ENCODE measurements at places on chromosomes 7 and 10. TPM values are rescaled to one million over a fixed set of nuclear protein-coding genes. Genes with fewer than 3 reads are reported as not detected.

GRCh38 chr7:75879771-75880184, 944 bp downstream of the RHBDD2 start:
- DNase-seq: no peak
- peaks cover 8% of the 10 kb centered on the region for H3K4me1 ChIP-seq
- no peaks in the 10 kb centered on the region for H3K27me3 ChIP-seq
- H3K36me3 ChIP-seq: peaks cover 3% of the 10 kb centered on the region
- H3K27ac ChIP-seq: peak overlapping the region; percentile 76

DNA sequence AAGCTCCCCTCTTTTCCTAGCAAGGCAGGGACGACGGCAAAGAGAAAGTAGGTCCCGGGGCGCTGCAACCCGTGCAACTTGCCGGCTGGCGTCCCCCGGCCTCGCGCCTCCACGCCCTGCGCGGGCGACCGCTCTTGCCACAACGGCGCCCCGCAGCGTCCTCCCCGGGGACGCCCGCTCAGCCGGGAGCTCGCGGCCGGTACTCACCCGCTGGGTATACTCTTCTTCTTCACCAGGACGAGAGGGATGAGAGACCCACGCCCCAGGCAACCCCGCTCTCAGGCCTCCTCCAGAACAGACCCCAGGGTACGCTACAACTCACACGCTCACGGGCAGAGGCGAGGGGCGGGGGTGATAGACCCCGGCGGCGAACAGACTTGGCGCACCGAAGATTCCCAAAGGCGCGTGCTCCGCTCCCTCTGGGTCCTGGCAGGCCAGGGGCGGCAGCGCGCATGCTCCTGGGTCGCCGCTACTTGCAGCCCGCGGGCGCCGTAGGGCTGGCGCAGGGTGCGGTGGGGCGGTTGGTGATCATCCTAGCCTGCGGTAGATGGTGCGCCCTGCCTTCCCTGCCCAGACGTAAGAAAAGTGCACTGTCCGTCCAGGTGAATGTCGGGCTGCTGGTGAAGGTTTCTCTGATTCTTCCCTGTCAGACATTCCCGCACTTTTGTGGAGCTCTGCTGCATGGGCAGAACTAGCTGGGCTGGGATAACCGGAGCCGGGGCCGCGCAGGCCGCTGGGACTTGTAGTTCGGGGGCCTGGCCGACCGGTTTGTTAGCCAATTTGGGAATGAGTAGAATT, at the start of gene CC2D2B:
TSS of gene CC2D2B (plus strand) at position 520 of the 798 bp plus-strand sequence. CDS start 3,349 bp downstream, outside the sequence.
- H3K4me3 ChIP-seq: peak within 1 kb of the TSS; percentile 89
- no peaks in the 10 kb centered on the region for H3K27me3 ChIP-seq
- H3K27ac ChIP-seq: peak within 1 kb of the TSS; percentile 79
- H3K36me3 ChIP-seq: no peaks in the 10 kb centered on the region
- peaks cover 9% of the 10 kb centered on the region for H3K4me1 ChIP-seq

- no peak for DNase-seq
- peak overlapping the region; percentile 92 for H3K4me3 ChIP-seq
- H3K27me3 ChIP-seq: no peaks in the 10 kb centered on the region
- H3K36me3 ChIP-seq: peaks cover 5% of the 10 kb centered on the region
Observed at GRCh38 chr10:97427571-97428179, 1.7 kb downstream of the PGAM1 start.

- no peak for DNase-seq
- no peaks in the 10 kb centered on the region for H3K27me3 ChIP-seq
- H3K36me3 ChIP-seq: no peaks in the 10 kb centered on the region
- peaks cover 9% of the 10 kb centered on the region for H3K4me1 ChIP-seq
- no peak overlapping the region for H3K4me3 ChIP-seq
Observed at GRCh38 chr7:28698840-28699239, 259.3 kb downstream of the TRIL start.

DNA sequence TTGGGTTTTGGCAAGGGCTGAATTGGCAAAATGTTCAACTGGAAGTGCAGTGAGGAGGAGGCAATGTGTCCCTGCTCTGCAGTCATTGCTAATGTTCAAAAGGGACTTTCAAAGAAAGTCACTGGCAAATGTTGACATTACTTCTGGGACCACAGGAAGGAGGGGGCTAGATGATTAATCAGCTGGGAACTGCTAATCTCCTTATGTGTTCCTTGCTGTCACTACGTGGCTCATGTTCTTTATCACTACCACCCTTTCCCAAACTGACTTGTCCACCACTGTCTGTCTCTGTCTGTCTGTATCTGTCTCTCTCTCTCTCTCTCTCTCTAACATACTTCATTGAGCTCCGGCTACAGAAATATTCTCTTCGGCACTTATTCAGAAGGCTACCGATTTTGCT, 86.9 kb upstream of the MTPN start:
- no peaks in the 10 kb centered on the region for H3K36me3 ChIP-seq
- H3K4me3 ChIP-seq: no peak overlapping the region
- no peak for DNase-seq
- H3K27me3 ChIP-seq: no peaks in the 10 kb centered on the region

DNA sequence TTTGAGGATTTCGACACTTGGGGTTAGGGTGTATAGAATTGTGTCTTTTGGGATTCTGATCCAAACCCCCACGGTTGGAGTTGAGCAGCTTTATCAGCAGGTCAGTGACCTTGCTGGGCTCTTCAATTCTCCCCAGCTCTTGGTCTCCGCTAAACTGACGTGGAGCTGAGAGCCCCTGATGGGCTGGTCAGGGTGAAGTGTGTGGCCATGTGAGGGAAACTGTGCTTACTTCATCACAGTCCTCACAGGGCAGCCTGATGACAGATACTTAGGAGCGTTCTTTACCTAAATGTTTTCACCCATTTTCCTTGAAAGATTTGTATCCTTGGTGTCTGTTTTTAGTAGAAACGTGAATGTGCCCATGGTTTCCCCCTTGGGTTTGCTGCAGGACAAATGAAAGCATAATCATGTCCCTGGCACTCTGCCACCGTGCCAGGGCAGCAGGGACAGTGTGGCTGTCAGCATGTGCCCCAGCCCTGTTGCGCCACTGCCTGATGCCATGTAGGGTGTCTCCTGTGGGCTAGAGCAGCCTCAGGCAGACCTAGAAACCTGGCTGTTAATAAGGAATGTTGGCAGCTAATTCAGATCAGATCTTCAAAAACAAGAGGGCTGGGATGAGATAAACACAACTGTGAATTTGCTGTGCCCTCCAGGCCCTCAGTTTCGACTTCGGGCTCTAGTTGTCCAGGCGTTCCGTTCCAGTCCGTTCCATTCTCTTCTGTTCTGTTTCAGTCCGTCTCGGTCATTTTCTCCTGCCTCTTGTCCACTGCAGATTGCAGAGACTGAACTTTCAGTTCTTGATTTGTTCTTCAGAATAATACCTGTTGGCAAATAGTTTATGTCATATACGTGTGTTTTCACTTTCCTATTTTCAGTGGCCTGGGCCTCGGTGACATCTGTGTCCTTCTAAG, 96.8 kb downstream of the TRRAP start:
- no peaks in the 10 kb centered on the region for H3K27me3 ChIP-seq
- peaks cover 16% of the 10 kb centered on the region for H3K36me3 ChIP-seq
- H3K27ac ChIP-seq: no peak overlapping the region
- no peak for DNase-seq
- no peak overlapping the region for H3K4me3 ChIP-seq
- no peaks in the 10 kb centered on the region for H3K4me1 ChIP-seq

DNA sequence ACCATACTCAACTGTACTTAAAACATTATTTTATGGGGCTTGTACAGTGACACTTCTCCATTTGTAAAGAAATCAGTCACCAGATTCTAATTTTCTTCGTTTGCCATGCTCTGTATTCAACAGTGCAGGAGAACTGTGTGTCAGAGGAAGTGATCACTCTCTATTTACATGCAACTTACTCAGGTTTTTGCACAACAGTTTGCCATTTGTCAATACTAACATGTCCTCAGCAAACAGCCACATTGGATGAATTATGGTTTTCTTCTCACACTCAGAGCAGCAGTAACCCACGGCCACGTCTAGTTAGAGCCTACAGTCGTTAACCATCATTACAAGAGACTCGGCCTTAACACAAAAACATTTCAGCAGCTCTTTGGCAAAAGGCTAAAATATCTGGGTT, 69.2 kb upstream of the SP4 start:
- H3K36me3 ChIP-seq: no peaks in the 10 kb centered on the region
- no peak overlapping the region for H3K27ac ChIP-seq
- H3K4me1 ChIP-seq: peaks cover 38% of the 10 kb centered on the region

DNA sequence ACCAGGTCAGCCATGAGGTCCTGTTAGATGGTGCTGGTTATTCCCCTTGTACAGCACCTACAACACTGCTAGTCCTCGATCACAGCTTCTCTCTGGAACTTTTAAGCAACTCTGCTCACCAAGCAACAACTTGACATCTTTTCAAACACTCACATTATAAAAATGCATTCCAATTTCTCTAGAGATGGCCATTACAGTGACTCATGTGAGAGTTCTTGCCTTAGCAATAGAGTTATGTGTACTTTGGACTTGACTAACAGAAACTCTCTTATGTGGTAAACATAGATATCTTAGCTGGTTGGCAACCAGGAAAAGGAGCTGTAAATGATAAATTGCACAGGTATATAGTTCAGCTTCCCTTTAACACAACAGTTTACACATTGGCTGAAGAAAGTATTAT, 122.2 kb downstream of the PDE1C start:
- DNase-seq: no peak
- H3K27me3 ChIP-seq: no peaks in the 10 kb centered on the region
- no peak overlapping the region for H3K4me3 ChIP-seq
- H3K36me3 ChIP-seq: no peaks in the 10 kb centered on the region

DNA sequence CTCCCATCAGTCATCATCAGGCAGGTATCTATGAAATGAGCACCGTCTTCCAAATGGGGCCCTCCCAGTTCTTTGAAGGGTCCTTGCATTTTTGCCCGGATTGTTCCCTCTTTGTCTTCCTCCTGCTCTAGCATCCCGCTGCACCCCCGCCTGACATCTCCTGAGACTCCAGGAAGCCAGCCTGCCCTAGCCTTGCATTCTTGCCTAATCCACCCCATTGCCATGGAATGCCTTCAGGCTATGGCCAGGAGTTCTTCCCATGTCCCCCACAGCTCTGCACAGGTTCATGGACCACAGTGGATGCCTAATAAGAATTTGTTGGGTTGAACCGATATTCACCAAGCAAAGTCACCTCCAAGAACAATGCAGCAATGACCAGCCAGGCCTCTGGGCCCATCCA, 62.1 kb downstream of the ZMIZ1 start:
- H3K4me1 ChIP-seq: peaks cover 14% of the 10 kb centered on the region
- DNase-seq: no peak
- no peak overlapping the region for H3K27ac ChIP-seq
- H3K27me3 ChIP-seq: no peaks in the 10 kb centered on the region

- no peaks in the 10 kb centered on the region for H3K36me3 ChIP-seq
- H3K4me3 ChIP-seq: no peak overlapping the region
- no peak overlapping the region for H3K27ac ChIP-seq
- no peak for DNase-seq
- H3K4me1 ChIP-seq: no peaks in the 10 kb centered on the region
- no peaks in the 10 kb centered on the region for H3K27me3 ChIP-seq
Observed at GRCh38 chr7:123945938-123946337, 20.9 kb downstream of the SPAM1 start.

GRCh38 chr10:34078745-34079470, 736.2 kb downstream of the PARD3 start:
- no peaks in the 10 kb centered on the region for H3K36me3 ChIP-seq
- H3K4me1 ChIP-seq: no peaks in the 10 kb centered on the region
- H3K27me3 ChIP-seq: no peaks in the 10 kb centered on the region
- no peak for DNase-seq
- H3K27ac ChIP-seq: no peak overlapping the region
- no peak overlapping the region for H3K4me3 ChIP-seq

Gene CRHR2
- polyA plus RNA-seq: not detected

Measured in GM12878 (cell line).